ENCODE measurements at places on chromosomes 13 and 19.
A peak's percentile ranks its signal among the peaks of the same experiment; 100 is the strongest.

DNA sequence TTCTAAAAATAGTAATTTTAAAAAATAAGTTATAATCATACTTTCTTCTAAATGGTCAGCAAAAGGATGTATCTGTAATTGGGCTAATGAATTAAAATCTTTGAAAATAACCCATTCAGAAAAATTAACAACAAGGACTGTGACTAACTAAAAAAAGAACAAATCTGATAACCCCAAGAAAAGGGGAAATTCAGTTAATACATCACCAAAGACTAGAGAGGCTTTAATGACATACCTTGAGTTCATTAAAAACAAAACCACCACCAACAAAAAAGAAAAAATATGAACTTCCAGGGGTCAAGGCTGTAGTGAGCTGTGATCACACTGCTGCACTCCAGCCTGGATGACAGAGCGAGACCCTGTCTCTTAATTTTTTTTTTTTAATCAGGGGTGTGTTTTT lies 121.8 kb downstream of the TBC1D4 start:
- no peak for DNase-seq

- peak; percentile 15 for DNase-seq
Measured at GRCh38 chr19:35153701-35154524, 622 bp upstream of the FXYD5 start.

GRCh38 chr19:41430922-41431321 lies 3.7 kb upstream of the B3GNT8 start:
- no peak for DNase-seq

DNA sequence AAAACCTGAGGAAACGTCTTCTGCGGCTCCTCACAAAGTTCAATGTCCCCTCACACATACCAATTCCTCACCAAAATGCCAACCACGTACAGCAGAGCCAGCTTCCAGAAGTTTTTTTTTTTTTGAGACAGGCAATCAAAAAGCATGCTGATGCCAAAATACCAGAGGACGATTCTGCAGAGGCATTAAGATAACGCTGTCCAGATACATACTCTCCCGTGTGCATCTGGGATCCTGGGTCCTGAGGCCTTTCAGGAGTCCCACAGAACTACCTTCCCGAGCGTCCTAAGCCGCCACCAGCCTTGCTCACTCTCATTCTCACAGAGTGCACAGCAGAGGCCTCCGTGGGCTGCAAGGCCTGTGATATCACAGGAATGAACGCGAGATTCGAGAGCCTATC lies 5.0 kb downstream of the DCUN1D2 start:
- DNase-seq: no peak

- peak; percentile 74 for DNase-seq
Measured at GRCh38 chr19:14005349-14006084, 603 bp downstream of the RFX1 start.

DNA sequence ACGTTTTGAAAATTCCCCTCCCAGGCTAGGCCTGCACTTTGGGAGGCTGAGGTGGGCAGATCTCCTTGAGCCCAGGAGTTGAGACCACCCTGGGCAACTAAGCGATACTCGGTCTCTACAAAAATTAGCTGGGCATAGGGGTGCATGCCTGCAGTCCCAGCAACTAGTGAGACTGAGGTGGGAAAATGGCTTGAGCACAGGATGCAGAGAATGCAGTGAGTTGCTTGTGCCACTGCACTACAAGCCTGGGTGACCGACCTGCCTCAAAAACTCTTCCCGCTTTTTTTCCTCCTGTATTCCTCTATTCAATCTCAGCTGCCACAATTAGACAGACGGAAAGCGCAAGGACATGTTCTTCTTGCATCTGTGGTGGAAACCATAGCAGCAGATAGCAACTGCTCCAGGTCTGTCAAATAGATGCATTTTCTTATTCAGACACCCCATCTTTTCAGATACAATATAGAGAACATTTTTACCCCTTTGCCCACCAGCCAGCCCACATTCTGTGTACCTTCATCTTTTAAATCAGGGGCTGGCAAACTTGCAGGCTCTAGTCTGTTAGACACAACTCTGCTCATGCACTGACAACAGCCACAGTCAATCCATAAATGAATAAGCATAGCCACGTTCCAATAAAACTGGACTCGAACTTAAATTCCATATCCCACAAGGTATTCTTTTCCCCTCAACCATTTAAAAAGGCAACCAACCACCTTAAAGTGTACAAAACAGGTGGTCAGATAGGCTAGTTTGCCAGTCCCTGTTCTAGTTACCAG lies 4.8 kb downstream of the TPT1 start:
- no peak for DNase-seq

DNA sequence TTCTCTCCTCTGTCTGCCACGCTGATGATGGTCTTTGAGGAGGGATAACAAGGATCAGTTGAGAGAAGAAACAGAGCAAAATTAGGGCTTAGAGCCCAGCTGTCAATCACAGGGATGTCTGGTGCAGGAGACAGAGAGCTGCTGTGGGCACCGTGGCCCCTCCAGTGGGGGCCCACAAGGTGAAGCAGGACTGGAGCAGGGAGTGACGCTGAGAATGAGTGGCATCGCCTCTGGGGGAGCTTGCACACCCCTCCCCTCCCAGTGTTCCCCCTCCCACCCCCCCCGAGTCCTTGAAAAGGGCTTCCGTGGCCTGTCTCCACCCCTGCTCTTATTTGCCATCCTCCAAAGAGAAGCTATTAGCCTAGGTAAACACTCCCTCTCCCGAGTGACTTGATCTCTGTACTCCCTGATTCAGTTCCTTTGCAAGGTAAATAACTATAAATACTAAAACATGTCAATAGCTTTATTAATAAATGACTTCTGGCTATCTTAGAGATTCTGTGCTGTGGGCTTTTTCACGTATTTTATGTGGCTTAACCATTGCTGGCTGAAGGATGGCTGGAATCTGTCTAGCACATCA lies 440.0 kb downstream of the ZNF536 start:
- peak; percentile 19 for DNase-seq

GRCh38 chr13:28490061-28490460 lies 4.9 kb downstream of the FLT1 start:
- DNase-seq: no peak

DNA sequence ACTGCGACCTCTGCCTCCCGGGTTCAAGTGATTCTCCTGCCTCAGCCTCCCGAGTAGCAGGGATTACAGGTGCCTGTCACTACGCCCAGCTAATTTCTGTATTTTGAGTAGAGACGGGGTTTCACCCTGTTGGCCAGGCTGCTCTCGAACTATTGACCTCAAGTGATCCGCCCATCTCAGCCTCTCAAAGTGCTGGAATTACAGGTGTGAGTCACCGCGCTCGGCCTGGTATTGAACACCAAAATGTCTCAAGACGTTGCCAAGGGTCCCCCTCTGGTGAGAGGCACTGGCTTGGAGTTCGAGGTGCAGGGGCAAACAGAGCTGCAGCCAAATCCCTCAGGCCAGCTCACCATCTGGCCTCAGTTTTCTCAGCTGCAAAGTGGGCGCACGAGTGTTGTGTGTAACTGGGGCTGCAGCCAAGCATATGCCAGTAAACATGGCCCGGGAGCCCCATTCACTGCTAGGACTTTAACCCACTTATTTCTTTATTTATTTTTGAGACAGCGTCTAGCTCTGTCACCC lies 8.0 kb downstream of the TJP3 start:
- DNase-seq: no peak

- peak; percentile 60 for DNase-seq
Measured at GRCh38 chr19:24033963-24034342, 53.0 kb upstream of the ZNF254 start.

- no peak for DNase-seq
Measured at GRCh38 chr13:111395511-111396393, 75.3 kb downstream of the TEX29 start.

DNA sequence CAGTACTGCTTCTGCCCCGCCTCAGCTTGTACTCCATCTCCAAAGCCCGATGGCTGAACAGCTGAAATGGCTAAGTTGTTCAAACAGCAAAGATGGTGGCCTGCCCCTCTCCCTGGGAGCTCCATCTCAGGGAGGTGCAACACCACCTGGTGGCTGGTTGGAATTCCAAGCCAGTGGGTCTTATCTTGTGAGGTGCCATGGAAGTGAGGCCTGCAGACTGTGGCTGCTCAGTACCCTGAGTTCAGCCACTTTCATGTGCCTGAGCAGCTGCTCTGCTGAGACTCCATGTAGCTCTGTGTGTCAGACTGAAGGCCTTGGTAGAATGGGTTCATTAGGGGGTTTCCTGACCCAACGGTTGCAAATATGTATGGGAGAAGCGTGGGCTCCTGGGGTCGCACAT lies 67.3 kb upstream of the SPRY2 start:
- no peak for DNase-seq

DNA sequence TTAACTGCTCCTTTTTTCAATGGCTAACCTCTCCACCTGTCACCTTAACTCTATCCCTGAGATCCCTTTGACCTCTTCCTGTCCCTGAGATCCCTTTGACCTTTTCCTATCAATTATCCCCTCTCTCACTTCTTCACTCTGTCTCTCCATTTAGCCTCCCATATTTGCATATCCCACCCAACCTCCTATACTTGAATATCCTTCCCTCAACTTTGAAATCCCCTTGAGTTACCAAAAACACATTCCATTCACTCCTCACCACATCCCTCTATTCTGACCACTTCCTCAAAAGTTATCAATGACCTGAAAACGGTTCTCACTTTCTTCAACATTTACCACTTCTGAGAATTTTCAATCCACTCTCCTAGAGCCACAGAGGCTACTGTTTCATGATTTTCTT lies 3.0 kb downstream of the MYCBP2 start:
- no peak for DNase-seq

DNA sequence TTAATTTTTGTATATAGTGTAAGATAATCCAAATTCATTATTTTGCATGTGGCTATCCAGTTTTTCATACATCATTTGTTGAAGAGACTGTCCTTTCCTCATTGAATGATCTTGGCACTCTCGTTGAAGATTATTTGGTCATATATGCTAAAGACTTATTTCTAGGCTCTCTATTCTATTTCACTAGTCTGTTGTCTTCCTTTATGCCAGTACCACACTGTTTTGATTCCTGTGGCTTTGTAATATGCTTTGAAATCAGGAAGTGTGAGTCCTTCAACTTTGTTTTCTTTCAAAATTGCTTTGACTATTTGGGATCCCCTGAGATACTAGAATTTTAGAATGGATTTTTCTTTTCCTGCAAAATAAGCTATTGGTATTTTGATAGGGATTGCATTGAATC lies 24.5 kb downstream of the FNDC3A start:
- no peak for DNase-seq

DNA sequence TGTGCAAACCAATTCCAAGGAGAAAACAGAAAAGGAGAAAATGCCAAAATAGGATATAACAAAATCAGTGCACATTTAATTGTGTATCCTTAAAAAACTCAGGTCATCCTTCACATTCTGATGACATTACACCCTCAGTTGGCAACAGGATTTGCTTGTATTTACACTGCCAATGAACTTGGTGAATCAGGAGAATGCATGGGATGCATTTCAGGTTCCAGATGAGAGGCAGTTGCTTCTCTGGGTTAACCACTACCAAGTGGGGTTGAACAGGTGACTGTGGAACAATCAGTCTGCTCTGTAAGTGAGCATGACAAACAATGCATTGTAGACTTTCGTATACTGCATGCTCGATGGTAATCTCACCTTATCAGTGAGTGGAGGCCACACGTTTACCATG lies 79.1 kb downstream of the STARD13 start:
- DNase-seq: no peak

GRCh38 chr13:97353927-97354675 lies 79.9 kb upstream of the RAP2A start:
- DNase-seq: no peak

- DNase-seq: no peak
Measured at GRCh38 chr19:13297023-13297422, 146.8 kb downstream of the IER2 start.

GRCh38 chr19:29851769-29852521 lies 40.2 kb downstream of the CCNE1 start:
- DNase-seq: no peak

GRCh38 chr19:13629687-13630357 lies 123.5 kb upstream of the CACNA1A start:
- DNase-seq: no peak

- DNase-seq: no peak
Measured at GRCh38 chr13:113825841-113826240, 38.0 kb downstream of the GAS6 start.

GRCh38 chr13:105773863-105774538 lies 761.5 kb downstream of the EFNB2 start:
- peak; percentile 62 for DNase-seq

DNA sequence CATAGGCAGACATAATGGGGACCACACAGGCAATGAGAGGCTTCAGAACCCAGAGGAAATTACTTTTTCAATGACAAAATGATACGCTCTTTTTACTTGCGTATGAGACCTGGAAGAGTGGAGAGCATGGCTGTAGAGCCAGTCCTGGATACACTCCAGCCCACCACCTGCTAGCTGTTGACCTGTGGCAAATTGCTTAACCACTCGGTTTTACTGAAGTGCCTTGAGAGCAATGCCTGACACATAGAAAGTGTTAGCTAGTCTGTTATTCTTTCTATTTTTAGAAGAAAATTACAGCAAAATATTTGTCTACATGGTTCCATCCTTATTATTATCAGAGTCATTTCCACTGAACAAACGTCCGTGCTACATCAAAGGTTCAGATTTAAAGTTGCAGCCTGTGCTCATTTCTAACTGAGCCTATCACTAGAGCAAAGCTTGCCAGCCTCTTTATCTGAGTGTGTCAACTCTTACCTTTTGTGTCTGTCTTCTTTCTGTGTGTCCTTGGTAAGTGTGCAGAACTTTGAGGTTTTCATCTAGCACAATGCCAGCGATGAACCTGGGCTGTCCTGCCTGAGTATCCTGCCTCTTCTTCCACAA lies 9.6 kb upstream of the GPR183 start:
- peak; percentile 17 for DNase-seq

DNA sequence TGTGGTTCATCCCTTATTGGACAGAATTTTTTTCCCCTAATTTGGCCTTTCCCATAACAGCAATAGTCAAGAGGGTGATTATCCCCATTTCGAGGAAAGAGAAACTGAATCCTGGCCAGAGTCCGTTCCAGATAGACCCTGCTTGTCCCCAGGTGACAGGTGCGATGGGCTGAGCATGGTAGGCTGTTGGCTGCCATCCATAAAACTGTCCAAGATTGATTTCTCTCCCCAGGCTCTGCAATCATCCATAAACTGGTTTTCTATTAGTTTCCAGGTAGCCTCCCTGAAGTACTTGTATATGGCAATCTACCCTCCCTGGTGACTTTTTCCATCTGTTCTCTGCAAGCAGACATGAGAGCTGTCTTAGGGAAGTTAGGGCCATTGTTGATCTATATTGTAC lies 25.4 kb downstream of the SERP2 start:
- peak; percentile 58 for DNase-seq

- no peak for DNase-seq
Measured at GRCh38 chr19:40703029-40703755, 12.7 kb upstream of the NUMBL start.

All from NCI-H1105 (cell line).